Stimulated activated CD4-positive, alpha-beta T cell treated with anti-CD3 and anti-CD28 coated beads, TNF-alpha, amount 100 ng/mL, for 1 hour (primary cell): ENCODE measurements at places on chromosomes 12 and 14.

GRCh38 chr14:76472199-76472723 lies 96.3 kb downstream of the ESRRB start:
- DNase-seq, result no peak

DNA sequence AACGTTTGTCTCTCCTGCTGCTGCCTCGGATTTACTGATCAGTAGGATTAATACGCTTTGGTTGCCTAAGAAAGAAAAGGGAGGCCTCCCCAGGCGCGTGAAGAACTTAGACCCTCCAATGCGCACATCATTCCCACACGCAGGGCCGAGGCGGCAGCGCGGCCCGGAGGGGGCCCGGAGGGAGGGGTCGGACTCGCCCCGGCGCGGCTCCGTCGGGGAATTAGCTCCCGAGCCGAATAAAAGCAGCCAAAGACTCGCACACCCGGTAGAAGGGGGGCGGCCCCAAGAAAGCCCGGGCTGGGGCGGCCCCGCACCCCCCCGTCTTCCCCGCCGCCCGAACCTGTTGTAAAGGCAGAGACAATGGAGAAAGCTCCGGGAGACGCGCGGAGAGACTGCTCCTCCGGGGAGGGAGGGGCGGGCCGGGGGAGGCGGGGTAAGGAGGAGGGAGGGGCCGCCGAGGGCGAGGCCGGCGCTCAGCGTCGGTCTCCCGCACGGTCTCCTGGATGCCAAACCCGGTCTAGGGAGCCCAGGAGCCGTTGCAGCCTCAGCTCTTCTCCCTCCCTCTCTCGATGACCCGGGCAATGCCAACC lies at the start of gene NELL2:
Gene NELL2, minus strand, starts transcription at position 362 of the 590 bp plus-strand sequence. CDS start 446 bp downstream, outside the sequence.
- peak; percentile 34 for DNase-seq

DNA sequence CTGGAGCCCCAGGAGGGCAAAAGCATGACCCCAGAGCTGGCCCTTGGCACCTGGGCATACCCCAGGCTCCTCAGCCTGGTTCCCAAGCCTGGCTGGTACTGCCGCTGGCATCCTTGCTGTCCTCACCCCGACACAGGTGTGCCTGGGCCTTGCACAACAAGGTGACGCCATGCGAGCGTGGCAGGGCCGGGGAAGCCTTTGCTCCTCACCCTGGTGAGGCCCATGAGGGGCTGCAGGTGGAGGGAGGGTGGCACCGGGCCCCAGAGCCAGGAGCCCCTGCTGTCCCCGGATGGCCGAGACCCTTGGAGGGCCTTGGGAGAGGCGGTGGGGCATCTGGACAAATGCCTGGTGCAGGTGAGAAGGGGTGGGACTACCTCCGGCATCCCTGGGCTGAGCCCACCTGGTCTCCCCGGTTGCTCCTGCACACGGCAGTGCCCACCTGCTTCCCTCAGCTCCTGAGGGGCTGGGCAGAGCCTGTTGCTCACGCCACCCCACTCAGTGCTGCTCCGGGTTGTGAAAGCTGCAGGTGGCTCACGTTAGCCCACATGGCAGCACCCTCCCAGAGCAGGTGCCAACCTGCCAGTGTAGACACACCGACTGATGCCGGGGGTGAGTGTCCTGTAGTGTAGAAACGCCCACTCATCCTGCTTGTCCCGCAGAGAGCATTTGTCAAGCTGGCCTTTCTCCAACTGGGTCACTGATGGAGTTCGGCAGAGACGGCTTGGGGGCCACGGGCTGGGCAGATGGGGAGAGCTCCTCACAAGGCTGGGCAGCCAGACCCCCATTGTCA lies 24.6 kb upstream of the KIF26A start:
- DNase-seq, result no peak

DNA sequence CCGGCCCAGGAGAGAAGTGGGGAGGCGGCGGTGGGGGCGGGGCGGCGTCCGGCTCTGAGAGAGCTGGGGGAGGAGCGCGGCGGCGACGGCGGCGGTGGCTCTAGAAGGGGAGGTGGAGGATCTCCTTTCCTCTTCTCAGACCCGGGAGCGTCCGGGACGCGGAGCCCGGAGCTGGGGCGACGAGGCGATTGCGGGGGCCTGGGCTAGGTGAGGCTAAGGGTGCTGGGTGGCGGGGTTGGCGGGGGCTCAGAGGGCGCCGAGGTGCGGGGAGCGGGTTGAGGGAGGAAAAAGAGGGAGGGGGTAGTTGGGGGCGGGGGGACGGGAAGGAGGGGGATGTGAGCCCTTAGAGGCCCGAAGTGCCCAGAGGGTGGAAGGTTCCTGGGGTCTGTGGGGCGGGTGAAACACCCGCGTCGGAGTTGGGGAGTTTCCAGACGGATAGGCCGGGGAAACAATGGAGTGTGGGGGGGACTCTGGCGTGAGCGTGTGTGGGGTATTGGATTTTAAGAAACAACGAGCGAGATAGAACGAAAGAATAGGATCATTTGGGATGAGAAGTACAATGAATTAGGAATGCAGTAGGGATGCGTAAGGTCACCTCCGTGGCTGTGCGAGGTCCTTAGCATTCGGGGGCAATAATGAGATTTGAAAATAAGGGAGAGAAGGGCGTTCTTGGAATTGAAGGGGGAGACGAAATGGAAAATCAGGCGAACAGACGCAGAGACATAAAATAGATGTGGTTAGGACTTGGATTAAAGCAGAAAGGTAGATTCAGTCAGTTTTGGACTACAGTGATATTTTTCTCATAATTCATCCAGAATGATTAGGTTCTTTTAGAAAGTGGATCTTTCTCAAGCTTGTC lies at the start of gene SPATS2:
Gene SPATS2, plus strand, starts transcription at position 82 of the 859 bp plus-strand sequence. CDS start 93,551 bp downstream, outside the sequence.
- DNase-seq, result no peak

DNA sequence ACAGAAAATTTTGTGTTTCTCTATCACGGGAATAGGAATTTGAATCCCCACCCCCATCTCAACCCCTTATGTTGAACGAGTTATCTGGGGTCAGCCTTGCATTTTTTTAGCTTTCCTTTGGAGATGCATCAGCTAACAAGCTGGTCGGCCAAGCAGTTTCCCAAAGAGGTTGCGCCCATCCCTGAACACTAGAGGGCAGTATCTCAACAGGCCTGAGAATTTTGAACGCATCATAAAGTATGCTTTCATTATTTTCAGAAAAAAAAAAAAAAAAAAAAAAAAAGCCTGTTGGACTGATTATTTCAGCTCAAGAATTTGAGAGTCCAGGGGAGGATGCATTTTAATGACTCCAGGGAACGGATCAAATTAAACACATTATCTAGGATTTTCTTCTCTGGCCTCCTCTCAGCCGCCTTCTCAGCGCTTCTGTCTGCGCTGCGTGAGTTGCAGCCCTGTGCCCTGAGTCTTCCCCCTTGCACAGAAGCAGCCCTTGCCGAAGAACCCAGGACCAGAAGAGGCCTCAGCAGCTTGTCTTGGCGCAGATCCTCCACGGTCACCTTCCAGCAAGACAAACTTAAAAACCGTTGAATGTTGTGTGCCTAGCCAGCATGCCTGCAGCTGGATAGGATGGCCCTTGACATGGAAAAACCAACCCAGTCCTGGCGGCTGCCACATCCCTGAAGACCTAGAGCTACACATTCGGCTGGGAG lies 76.6 kb upstream of the GZMB start:
- DNase-seq, result no peak
